Activated T-cell treated with anti-CD3 and anti-CD28 coated beads for 24 hours (primary cell): ENCODE measurements at places on chromosomes 5 and 9.
A peak's percentile ranks its signal among the peaks of the same experiment; 100 is the strongest.

DNA sequence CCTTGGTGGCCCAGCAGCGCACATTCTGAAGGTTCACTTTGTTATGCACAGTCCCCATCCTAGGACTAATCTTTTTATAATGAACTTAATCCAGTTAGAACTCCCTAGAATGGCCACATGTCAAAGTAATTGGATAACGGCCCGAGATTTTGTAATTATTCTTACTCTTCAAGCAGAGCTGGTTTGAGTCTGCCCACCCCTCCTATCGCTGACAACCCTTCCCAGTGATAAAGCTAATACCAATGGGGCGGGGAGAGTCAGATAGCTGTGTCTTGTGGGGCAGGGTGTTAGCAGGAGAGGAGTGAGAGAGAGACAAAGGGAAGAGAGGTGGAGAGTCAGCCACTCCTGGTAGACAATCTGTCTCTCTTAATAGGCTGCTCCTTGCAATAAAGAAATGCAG is 356.9 kb downstream of the SLIT3 start:
- no peak for DNase-seq

- no peak for DNase-seq
These were observed 39.6 kb downstream of the WNK2 start for GRCh38 chr9:93223260-93224180.

DNA sequence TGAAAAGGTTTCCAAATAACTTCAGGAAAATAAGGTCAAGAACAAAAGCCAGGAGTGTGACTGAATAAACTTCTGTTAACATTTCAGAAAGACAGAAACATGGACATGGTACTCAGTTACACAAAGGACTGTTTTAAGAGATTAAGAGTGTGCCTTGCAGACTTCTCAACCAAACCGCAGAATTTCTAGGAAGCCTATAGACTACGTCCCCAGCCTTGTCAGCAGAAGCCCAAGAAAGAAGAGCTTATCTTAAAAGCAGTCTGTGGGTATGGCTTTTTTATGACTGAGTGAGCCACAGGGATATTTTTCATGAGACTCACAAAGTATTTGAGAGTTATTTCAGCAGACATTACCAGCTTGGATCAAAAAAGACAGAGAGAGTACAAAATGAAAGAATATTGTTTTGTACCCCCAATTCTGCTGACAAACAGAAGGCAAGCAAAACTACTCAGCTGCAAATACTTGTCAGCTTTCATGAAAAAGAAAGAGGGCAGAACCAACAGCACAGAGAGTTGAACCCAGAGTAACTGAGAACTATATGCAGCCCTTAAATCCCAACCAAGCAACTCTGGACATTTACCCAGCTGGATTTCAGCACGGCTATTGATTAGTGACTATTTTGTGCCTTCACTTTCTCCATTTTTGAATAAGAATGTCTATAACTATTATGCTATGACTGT is 711.0 kb upstream of the CTNND2 start:
- DNase-seq = no peak

DNA sequence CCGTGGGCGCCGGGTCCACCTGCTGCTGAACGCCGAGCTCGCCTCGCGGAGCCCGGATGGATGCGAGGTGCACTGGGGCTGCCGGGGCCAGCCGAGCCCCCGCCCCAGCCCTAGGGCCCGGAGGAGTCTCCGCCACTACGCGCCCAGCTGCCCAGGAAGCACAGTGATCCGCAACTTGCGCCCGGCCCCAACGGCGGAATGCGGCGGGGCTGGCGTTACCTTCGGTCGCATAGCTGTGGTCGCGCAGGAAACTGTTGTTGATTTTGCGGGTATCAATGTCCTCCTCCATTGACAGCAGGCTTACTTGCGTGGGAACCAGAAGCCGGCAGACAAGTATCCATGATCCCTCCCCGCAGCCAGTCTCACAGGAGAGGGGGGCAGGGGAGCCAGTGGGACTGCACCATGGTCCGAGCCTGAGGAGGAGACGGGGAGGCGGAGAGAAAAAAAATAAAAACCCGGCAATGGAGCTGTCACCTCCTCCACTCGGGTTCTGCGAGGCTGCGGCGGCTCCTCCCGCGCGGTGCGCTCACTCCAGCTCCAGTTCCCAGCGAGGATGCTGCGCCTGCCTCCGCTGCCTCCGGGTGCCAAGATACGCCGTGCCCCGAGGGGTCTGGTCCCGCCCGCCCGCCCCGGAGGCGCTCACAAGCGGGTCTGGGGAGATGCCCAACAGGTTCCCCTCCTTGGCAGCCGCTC is 628 bp downstream of the PPP2R2B start:
- DNase-seq = no peak

DNA sequence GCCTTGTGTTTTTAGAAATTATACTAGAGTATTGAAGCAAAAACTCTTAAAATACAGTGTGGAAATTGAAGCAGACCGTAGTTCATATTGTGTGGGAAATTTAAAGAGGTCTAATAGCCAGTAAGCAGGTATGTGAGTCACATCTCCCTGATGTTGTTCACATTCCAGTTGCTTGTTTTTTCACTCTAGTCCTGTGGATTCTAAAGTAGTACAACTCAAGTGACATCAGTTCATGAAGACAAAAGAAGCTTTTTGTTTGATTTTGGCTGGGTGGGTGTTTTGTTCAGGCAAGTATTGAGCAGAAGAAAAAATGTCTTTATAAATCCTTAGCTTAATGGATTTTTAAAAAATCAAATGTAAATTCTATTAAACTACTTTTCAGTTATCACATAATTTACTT is 216.2 kb downstream of the MAN2A1 start:
- no peak for DNase-seq

DNA sequence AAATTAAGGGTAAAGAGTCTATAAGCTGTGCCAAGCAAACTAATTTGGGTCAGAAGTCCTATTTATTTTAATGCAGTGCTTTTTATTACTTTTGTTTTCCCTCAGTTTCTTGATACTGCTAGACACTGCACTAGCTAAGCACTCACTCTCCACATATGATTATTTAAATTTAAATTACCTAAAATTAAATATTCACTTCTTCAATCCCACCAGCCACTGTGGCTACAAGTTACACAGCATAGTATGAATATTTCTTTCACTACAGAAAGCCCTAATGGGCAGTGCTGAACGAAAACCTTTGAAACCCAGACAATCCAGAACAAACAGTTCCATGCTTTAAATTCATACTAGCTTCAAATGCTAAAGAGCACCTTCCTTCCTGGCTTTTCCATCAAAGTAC is 23.6 kb downstream of the ABHD17B start:
- no peak for DNase-seq

- DNase-seq = no peak
These were observed 104.3 kb upstream of the PITX1 start for GRCh38 chr5:135138116-135138850.

DNA sequence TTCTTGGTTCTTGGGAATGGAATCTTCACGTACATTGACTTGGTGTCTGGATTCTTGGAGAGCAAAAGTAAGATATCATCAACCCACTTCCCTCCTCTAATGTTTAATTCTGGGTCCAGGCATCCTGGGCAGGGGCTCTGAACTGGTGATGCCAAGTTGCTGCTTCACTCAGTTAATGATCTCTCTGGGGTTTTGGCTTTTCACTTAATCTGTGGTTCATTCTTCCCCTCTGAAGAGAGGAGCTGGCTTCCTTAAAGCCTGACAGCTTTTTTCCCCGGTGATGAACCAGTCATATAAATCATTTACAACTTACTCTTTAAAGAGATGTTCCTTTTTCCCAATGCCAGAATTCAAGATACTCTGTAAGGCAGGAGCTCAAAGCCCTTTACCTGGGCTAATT is 65.9 kb downstream of the ARHGAP26 start:
- no peak for DNase-seq

DNA sequence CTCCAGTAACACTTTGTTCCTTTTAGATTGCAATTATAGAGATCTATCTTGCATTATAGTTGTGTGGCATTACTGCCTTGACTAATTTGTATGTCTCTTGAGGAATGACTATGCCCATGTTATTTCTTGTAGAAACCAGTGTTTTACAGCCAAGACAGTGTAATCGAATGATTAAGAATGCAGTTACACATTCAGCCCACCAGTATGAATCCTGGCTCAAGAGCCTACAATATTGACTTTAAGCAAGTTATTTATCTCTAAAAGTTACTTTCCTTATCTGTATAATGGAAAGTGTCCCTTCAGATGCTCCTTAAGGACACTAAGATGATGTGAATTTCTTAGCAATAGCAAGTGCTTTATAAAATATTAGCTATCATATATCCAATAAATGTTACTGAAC is 9.7 kb upstream of the SNX24 start:
- DNase-seq = no peak

DNA sequence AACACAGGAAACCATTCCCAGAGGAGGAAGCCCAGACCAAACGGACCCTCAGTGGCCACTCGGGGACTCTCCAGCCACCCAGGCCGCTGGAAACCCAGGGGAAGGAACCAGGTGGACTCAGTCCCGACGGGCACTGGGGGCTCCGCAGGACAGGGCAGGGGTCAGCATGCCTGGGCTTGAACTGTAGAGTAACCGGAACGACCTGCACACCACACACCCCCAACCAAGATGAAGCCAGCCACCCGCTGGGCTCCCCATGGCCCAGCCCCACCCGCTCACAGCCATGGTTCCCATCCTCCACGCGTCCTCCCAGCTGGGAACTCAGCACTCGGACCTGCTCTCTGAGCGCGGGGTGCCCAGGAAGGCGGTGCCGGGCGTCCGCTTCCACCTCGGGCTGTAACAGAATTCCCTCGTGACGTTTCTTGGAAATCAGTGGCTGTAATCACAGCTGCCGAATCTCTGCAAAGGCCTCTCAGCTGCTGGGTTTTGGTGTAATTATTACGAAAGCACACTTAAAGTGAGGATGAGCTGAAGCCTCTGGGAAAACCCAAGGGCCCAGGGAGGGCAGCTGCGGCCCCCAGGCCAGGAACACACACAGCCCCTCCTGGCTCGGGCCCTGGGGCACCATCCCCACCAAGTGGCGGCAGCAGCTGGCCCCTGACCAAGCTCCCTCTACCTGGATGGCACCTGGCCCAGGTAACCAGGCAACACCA is 13.8 kb downstream of the NACC2 start:
- no peak for DNase-seq

- DNase-seq = no peak
These were observed 21.1 kb downstream of the CARTPT start for GRCh38 chr5:71740015-71740753.

DNA sequence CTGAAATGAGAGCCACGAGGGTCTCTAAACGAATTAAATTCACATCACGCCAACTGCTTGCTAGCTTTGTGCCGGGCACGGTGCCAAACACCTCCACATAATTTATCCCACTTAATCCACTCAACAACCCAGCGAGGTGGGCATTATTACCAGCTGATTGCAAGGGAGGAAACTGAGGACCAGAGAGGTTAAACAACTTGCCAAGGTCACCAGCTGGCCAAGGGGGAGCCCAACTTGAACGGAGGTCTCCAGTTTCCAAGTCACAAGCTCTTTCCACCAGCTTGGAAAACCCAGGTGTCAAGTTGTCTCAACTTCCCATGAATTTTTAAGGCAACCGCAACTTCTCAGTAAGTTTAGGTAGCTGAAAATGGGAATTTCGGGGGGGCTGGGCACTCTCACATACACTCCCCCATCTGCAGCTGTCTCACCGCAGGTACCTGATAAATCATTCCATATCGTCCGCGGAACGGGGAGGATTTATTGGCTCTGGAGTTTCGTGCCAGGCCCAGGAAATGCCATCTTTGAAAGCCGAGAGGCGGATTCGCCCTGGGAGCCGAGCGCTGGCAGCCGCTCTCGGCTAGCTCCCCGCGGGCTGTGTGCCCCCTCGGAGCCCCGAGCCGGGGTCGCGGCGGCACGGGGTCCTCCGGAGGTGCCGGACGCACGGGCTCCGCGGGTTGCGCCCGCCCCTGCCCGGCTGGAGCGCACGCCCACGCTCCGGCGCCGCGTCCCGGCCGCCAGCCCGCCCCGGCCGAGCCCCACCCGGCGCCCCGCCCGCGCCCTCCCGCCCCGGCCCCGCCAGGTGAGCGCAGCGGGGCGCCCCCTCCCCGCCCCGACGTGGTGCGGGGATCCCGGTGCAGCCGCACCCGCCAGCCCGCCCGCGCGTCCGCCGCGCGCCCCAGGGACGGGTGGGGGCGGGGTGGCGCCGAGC is 617 bp downstream of the PTPN3 start:
- no peak for DNase-seq

- peak; percentile 7 for DNase-seq
These were observed 51.9 kb upstream of the PIP5K1B start for GRCh38 chr9:68653141-68653595.

DNA sequence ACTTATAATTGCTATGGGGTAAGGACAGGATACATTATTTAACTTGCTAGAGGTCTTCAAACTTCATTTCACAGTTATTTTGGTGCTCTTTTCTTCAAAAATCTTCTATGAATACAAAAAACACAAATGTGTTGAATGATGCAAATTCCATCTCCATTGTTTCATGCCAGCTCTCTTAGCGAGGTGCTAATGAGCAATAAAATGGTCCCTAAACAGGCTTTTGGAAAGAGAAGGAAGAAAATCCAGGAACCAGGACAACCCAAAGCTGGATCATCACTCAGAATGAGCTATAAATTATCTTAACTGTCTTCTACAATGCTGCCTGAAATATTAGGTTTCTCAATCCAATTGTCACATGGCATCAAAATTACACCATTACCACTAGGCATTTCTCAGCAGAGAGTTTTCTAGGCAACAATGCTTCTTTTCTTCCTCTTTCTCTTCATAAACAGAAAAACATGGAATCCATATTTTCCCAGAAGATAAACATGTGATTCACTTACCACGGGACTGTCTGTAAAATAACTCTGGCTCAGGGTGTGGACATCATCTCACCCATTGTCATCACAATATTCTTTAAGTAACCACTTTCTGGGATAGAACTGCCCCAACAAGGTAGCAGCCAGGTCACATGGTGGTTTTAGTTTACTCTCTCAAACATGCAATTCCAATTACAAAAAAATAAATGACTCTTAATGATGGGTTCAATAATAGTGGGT is 249.4 kb downstream of the NPR3 start:
- DNase-seq = no peak
